ENCODE measurements at places on chromosomes 6 and 20. TPM values are rescaled to one million over a fixed set of nuclear protein-coding genes. Genes with fewer than 3 reads are reported as not detected.

DNA sequence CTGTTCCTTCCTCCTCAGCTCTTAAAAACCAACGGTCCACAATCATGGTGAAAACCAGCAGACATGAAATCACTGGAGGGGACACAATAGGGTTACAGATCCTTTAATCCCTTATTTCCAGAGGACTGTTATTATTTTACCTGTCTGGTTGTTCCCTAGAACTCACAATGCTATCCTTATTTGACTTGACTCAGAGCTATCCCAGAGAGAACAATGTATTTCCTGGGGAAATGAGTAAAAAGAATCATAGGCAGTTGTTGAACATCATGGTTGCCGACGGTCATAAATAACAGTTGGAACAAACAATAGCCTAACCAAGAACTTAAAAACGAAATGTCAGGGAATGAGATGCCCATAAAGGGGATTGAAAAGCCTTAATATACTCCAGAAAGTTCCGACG, 9.3 kb downstream of the OR2H1 start:
- DNase-seq, result no peak
- H3K27me3 ChIP-seq, result no peaks in the 10 kb centered on the region
- no peaks in the 10 kb centered on the region for H3K36me3 ChIP-seq
- no peaks in the 10 kb centered on the region for H3K4me1 ChIP-seq
- no peak overlapping the region for H3K4me3 ChIP-seq

GRCh38 chr6:1615151-1615852, 5.6 kb downstream of the FOXC1 start:
- no peaks in the 10 kb centered on the region for H3K27me3 ChIP-seq
- no peaks in the 10 kb centered on the region for H3K4me1 ChIP-seq
- H3K36me3 ChIP-seq, result no peaks in the 10 kb centered on the region
- no peak for DNase-seq

DNA sequence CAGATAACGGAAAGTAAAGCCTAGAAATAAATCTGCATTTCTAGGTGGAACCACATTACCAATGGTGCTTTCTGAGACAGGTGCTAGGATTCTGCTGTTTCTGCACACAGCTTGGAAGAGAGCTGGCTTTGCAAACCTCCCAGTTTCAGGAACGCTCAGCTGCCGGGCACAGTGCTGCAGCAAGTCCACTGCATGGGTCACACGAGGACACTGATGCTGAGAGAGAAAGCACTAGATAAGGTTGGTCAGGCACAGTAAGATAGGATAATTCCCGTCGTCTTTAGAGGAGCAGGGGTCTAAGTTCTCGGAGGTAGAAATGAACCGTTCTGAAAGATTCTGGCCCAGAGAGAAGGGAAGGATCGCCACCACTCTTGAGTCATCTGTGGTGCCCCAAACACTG, 11.0 kb downstream of the UNC93A start:
- H3K36me3 ChIP-seq, result no peaks in the 10 kb centered on the region
- no peaks in the 10 kb centered on the region for H3K4me1 ChIP-seq
- H3K27me3 ChIP-seq, result no peaks in the 10 kb centered on the region
- no peak overlapping the region for H3K27ac ChIP-seq

DNA sequence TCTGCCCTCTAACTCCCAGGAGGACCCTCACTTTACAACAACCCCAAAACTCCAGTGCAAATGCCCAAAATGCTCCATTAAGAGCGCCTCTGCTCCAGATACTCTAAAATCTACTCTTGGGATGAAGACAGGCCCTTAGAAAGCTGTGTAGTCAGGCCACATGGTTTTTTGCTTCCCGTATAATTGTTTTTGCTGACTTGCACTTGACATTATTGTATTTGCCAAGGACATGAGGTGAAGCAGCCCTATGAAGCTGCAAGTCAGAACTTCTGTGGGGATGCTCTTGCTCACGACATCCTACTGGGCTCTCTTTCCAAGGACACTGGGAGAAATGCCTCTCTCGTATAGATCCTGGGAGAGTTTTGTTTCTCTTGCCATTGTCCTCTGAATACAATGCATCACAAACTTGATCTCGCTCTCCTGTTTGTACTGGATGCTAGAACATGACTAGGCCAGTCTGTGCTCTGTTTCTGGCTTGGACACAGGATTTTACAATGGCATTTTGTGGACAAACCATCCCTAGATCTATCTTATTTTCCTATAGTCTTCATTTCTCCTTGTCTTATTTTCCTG, 177.2 kb upstream of the DTNBP1 start:
- no peaks in the 10 kb centered on the region for H3K27me3 ChIP-seq
- no peak overlapping the region for H3K27ac ChIP-seq
- H3K36me3 ChIP-seq, result no peaks in the 10 kb centered on the region
- H3K4me1 ChIP-seq, result no peaks in the 10 kb centered on the region
- DNase-seq, result no peak
- H3K4me3 ChIP-seq, result no peak overlapping the region

NOTCH4 gene
- 12.4 TPM for polyA plus RNA-seq

Data from testis (tissue), 5 donors.